CD4-positive, alpha-beta T cell treated with Interleukin-21 for 1 hour (primary cell): ENCODE measurements at places on chromosomes 13 and 19.

DNA sequence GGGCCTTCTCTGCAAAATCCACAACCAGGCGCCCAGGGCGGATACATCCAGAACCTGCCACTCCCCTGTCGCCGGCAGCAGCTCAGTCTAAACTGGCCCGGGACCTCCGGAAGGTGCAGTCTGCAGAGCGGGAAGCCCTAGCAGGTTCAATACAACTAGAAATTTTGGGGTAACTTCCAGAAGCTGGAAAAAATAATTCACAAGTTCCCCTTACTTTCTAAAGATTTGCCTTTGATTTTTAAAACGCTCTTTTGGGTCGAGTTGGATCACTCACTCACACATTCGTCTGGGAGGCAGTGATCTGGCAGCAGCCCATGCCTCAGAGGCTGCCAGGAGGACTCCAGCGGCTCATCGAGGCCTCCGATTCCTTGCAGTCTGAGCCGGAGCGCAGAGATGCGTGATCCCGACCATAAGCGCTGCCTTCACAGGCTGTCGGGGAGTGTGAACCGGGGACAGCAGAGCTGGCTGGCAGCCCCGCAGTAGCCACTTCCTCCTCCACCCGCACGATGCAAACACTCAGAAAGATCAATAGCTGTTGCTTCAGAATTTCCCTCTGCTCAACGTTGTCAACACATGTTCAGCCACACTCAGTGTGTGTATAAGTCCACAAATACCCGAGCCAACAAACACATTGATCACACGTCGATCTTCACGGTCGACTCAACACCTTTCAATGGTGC lies 35.6 kb upstream of the ZNF507 start:
- DNase-seq, result no peak

DNA sequence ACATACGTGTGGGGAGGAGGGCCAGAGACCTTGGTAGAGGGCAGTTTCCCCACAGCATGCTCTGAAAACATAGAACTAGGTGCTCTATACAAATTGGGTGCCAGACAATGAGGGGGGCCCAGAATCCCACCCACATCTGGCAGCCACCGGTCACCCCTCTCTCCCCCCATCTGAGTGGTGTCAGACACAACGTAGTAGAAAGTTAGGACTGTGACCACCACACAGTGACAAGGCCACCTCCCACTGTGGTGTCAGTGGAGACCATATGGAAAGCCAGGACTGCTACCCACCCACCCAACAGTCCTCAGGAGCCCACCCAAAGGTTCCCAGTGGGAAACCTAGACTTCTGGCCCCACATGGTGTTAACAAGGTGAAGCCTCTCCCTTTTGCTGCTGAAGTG lies 2.1 kb upstream of the ATP4B start:
- no peak for DNase-seq

- DNase-seq, result no peak
Measured at GRCh38 chr13:102035969-102036368, 365.9 kb downstream of the FGF14 start.

GRCh38 chr19:6720369-6721137 lies at the start of gene C3:
Gene C3 (minus strand): TSS chr19:6720650. CDS start chr19:6720589, 61 bp downstream.
- DNase-seq, result peak; percentile 10

DNA sequence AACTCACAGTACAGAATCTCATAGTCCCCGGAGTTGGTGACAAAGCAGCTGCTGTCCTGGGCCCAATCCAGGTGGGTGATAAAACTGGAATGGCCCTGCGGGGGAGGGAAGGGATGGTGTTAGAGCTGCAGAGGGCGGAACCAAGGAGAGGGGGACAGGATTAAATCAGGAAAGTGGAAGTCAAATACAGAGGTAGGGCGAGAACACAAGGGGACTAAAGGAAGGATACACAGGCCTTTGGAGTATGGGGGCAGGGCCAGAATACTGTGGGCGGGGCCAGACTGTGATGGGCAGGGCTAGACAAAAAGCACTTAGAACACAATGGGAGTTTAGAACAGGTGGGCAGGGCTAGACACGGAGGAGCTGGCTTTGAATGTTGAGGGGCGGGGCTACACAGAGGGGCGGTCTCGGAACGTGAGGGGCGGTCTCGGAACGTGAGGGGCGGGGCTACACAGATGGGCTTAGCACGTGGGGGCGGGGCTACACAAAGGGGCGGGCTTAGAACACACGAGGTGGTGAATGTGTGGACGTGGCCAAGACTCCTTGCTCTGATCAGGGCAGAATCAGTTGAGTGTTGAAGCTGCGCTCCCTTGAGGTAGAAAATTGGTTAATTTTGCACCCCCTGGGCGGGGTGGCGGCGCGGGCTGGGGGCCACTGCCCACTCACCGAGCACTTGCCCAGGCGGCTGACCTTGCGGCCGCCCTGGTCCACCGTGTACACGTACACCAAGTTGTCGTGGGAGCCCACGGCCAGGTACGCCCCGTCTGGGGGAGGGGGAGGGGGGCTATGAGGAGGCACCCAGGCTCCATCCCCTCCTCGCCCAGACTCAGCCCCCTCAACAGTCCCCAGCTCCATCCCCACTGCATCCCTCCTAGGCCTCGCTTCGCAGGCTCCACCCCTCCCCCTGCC lies 14.0 kb upstream of the GPR4 start:
- DNase-seq, result peak; percentile 84

- DNase-seq, result no peak
Measured at GRCh38 chr13:77952276-77952675, 33.6 kb upstream of the EDNRB start.

GRCh38 chr13:99418843-99419140 lies 82.5 kb upstream of the TM9SF2 start:
- no peak for DNase-seq

DNA sequence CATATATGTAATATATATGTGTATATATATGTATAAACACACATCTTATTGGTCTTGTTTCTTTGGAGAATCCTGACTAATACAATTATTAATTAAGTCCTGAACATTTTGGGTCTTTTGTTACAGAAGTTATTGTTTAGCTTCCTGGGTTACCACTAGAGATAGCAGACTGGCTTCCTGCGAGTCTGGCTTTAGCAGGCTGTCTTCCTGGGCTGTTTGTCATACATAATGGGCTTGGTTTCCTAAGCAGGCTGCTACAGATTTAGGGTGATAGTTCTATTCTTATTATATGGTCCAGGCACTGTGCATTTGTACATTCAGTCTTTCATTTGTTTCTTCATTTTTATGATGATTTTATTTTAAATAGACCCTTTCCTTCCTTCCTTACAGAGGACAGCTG lies 312.0 kb upstream of the TMTC4 start:
- DNase-seq, result no peak

DNA sequence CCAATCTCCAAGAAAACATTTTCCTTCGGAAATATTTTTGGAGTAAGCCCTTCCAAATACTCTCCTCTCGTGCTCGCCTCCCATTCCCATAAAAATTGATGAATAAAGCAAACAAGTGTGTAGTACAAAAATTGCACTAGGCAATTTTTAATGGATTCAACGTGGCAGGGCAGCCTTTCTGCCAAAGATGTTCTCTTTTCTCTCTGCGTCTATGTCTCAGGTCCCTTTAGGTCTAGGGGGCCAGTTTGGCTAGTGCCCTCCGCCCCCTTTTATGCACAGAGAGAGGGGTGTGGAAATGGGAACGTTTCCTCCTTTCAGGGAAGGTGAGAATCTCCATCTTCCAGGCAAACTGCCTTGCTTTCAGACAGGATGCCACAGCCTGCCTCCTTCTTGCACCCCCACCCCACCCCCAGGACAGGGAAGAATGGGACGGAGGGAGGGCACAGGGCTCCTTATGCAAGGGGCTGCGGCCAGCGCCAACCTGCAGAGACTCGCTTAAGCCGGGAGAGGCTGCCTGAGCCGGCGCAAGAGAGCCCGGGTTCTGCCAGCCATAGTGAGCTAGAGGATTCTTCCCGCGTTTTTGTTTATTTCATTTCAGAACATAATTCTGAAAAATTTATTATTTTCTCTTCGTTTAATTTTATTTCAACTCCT lies 2.7 kb upstream of the ZIC2 start:
- DNase-seq, result no peak

- DNase-seq, result no peak
Measured at GRCh38 chr19:48149430-48149829, 20.7 kb downstream of the LIG1 start.

DNA sequence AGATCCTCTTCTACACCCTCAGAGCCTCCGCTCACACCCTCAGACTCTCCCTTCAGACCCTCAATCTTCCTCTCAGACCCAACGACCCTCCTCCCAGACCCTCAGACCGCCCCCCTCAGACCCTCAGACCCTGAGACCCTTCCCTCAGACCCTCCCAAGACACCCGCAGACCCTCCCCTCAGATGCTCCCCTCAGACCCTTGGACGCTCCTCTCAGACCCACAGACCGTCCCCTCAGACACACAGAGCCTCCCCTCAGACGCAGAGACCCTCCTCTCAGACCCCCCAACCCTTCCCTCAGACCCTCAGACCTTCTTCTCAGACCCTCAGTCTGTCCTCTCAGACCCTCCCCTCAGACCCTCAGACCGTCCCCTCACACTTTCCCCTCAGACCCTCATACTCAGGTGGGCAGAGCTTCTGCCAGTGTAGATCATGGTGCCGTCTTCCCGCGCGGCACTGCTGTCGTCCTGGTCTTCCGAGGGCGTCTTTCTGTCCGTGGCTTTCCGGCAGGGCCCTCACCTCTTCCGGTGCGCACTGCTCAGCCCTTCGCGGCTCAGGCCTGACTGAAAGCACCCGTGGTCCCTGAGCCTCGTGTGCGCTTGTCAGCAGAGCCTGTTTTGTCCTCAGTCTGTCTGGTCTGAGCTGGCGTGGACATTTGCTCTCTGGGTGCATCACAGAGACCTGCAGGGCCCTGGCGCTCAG lies 18.9 kb upstream of the TFDP1 start:
- no peak for DNase-seq

GRCh38 chr13:110478405-110479214 lies 82.9 kb downstream of the RAB20 start:
- no peak for DNase-seq

DNA sequence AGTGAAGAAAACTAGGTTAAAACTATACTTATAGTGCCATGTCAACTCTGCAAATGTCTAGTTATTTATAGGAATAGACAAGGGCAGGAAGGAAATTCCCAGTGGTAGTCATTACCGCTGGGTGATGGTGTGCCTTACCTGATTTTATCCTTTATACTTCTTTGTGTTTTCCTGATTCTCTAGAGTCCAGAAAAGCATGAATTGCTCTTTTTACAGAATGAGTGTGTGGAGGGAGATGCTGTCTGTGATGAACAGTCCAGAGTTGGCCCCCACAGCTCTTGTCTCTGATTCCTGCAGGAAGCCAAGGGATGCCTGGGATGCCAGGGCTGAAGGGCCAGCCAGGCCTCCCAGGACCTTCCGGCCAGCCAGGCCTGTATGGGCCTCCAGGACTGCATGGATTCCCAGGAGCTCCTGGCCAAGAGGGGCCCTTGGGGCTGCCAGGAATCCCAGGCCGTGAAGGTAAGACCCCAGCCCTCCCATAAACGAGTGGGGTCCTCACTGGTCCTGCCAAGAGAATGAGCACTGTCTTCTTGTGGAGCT lies 83.7 kb downstream of the RAB20 start:
- no peak for DNase-seq

GRCh38 chr19:7010722-7011593 lies 10.3 kb downstream of the MBD3L2B start:
- DNase-seq, result no peak

GRCh38 chr13:71876648-71877255 lies 9.7 kb upstream of the DACH1 start:
- DNase-seq, result no peak
